Spinal cord (tissue), 10 donors: ENCODE measurements at places on chromosomes 2 and 18. TPM values are rescaled to one million over a fixed set of nuclear protein-coding genes. Genes with fewer than 3 reads are reported as not detected.

Gene TM4SF20
- total RNA-seq = not detected

Gene GCC2
- 36.3 TPM for total RNA-seq

Gene CCL20
- not detected for total RNA-seq

Gene CCDC121
- 12.8 TPM for total RNA-seq

Gene TDRD15
- 1.4 TPM for total RNA-seq

Gene FAM228A
- 4.6 TPM for total RNA-seq

Gene GCKR
- 0.77 TPM for total RNA-seq

Gene MARCO
- 0.59 TPM for total RNA-seq

Gene STPG4
- not detected for total RNA-seq

Gene DIPK1C
- 19.0 TPM for total RNA-seq

Gene FAM228B
- 55.0 TPM for total RNA-seq

Gene DPP10
- 30.6 TPM for total RNA-seq

Gene HMSD
- 0.79 TPM for total RNA-seq

Gene AQP12A
- total RNA-seq = not detected

Gene HSBP1L1
- total RNA-seq = 5.2 TPM

Gene COX5B
- 369 TPM for total RNA-seq

Gene ZBTB7C
- total RNA-seq = 7.6 TPM

Gene MAP2
- total RNA-seq = 215 TPM

Gene NDUFAF7
- 30.0 TPM for total RNA-seq

Gene CROCC2
- 0.30 TPM for total RNA-seq

Gene MBP
- 619 TPM for total RNA-seq

Gene BMP10
- total RNA-seq = not detected

Gene PTGR3
- 24.7 TPM for total RNA-seq
